Stimulated activated CD4-positive, alpha-beta T cell treated with anti-CD3 and anti-CD28 coated beads, Interleukin-1b, Interleukin-23, amount 100 ng/mL, for 4 hours (primary cell): ENCODE measurements at places on chromosomes 1 and 21.

DNA sequence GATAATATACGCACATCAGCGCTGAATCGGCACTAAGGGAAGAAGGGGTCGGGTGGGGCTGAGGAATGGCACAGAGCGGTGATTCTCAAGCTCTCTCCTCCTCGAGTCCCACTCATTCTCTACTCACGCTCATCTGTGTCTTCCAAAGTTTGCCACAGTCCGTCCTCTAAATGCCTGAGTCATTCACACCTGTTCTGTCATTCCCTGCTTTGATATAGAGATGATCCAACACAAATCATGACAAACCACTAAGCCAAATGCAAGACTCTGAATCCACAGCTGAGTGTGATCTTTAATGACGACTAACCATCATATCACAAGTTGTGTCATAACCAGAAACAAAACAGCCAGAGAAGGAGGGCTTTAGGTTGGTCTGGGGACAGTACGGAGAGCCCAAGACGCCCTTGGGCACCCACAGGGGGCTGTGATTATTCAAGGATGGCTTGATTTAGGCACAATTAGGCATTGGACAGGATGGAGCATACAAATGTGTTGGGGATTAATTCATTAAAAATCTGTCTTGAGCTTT lies 501.5 kb downstream of the KIF26B start:
- no peak for DNase-seq

GRCh38 chr1:245258271-245258920 lies 103.6 kb downstream of the KIF26B start:
- no peak for DNase-seq

DNA sequence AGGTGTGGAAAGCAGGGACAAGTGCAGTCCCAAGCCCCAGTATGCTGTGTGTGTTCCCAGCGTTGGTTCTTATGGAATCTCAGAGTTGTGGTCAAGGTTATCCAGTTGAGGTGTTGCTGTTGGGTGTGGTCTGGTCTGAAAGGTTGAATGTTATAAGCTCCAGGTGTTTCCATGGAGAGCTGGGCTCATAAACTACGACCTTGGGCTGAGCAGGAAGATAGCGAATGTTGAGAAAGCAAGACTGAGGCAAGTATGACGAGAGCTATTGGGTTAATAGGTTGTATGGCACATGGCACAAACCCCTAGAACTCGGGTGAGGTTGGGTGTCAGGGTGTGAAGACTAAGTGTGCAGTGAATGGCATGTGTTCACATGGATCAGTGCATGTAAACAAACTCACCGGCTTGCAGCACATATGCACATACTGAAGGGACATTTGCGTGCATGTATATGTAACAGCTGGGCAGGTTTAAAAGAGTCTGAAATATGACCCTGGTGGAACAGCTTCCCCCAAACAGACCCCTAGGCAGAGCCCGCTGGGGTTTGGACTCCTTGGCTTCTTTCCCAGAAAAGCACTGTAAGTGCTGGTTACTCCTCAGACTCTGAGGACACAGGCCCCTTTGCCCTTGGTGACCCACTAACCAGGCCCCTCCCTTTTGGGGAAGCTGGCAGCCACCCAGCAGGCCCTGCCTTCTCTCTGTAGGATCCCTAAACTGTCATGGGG lies 117.5 kb downstream of the NAV1 start:
- no peak for DNase-seq

DNA sequence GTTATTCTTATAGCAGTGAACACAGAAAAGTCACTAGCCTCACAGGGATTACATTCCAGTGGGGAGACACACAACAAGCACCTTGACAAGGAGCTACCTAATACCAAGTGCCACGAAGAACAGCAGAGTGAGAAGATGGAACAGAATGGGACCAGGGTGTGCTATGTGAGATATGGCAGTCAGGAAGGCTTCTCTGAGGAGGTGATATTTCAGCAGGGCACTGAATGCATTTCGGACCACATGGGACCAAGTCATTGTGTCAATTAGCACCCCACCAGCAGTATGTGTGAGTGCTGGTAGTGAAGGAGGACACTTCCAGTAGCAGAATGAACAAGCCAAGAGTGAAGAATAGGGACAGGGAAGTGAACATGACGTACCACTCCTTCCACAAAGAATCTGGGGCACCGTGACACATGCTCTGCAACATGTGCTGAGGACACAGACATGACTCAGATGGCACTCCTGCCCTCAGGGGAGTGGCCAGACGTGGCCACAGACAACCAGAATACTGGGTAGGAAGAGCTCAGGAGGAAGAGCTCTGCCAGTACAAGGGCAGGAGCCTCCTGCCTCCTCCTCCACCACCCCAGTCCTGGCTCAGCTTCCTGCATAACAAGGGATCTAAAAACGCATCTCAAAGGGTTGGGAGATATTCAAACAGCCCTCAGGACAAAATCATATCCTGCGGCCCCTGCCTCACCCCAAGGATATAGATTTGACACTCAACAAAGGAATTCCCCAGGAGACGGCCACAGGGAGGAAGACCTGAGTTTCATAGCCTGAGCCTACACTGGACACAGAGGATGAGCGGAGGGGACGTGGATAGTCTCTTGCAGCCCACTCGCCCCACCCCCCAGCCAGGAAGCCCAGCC lies 102.5 kb downstream of the TRABD2B start:
- DNase-seq = no peak

DNA sequence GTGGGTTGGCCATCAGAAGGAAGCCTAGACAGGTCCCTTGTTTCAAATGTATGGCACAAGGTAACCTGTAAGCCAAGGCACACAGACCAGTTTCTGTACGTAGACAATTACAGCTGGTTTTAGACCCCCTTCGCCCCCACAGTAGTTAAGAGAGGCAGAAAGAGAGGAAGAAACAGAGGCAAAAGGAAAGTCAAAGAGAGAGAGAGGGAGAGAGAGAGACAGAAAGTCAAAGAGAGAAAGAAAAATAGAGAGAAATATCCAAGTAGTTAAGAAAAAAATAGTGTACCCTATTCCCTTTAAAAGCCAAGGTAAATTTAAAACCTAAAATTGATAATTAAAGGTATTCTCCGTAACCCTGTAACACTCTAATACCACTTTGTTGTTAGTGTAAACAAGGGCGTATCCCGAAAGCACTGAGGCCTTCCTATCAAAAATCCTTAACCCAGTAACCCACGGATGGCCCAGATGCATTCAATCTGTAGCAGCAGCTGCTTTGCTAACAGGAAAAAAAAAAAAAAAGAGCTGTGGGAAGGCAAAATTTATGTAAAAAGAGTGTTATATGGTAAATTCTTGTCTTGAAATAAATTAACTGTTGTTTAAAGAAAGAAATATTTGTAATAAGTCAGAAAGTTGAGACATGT lies 49.4 kb downstream of the ADCY10 start:
- no peak for DNase-seq

DNA sequence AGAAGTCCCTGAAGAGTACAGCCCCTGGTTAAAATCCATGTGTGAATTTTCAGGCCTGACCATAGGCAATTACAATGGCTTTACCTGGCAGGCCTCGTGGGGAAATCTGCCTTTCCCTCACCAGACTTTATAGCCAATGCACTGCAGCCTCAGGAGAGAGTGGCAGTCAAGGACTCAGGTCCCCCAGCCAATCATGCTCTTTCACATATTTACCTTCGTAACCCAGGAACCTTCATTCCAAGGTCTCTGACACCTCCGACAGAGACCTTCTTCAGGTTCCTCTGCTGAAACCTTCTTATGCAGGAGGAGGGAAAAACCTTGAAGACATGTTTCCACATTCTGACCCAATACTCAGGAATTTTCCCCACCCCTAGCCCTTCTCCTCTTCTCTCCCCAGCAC lies 118.9 kb downstream of the FASLG start:
- no peak for DNase-seq

DNA sequence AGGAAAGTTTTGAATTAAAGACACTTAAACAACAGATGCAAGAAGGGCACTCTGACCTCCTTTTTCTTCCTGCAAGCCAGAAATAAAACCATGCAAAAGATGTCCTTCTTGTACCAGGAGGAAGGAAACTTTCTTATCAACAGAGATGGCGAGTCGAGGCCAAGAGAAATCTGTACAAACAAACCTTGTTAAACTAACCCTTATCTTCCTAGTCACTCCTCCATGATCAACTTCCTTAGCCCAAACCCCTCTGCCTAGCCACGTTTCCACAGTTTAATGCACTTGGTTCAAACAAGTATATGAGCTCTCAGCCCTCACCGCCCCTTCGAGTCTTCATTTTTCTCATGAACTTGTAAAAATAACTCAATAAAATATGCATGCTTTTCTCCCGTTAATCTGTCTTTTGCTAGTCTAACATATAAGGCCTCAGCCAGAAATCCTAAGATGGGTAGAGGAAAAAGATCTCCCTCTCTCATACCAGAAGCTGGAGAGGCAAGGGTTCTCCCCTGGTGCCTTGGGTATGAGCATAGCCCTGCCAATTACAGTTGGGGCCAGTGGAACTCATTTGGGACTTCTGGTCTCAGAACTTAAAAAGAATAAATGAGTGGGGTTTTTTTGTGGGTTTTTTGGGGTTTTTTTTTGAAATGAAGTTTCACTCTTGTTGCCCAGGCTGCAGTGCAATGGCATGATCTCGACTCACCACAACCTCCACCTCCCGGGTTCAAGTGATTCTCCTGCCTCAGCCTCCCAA lies 141.7 kb upstream of the SOD1 start:
- no peak for DNase-seq

- no peak for DNase-seq
Measured at GRCh38 chr1:16968372-16968771, 12.0 kb downstream of the MFAP2 start.

GRCh38 chr1:158037866-158038359 lies 44.5 kb downstream of the KIRREL1 start:
- no peak for DNase-seq

DNA sequence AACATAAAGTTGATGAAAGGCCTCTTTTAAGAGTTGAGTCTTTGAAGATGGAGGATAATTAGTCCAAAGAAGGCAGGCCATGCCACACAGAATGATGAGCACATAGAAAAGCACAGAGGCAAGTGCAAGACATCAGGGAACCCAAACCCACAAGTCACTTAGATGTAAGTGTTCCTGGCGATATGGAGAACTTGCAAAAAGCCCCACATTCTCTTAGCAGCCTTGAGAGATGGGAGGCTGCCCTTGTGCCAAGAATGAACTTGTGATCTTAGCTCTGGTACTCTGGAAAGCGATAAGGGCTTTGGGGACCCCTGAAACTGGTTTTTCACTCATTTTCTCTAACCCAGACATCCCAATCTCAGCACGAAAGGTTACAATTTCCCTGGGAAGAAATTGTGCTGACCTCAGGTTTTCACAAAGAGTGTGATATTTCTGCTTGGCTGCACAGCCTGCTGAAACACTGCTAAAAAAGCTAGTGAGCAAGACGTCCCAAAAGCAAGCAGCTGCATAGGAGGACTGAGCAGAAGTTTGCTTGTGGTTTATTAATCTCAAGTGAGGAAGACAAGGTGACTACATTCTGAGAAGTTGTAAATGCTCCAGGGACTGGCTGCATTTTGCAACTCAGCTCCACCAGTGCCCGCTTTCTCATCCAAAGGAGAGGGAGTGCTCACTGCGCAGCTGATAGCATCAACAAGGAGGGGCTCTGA lies 496.9 kb upstream of the CAMK1G start:
- no peak for DNase-seq

GRCh38 chr1:184986250-184986649 lies 11.9 kb upstream of the NIBAN1 start:
- DNase-seq = no peak

DNA sequence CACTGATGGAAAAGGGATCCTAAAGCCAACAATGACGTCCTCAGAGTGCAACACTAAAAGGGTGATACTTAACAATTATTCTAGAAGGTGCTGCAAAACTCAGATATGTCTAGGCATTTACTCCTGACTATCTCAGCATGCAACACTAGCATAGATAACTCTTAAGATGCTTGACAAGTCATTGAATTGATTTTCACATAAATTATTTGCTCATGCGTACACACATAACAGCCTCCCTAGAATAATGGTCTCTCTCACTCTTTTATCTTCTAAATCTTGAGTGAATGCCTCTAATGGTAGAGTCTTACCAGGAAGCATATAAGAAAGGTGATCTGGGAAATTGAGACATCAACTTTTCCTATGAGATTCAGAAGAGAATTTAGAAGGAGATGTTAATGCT lies 1283.7 kb downstream of the MRPL39 start:
- DNase-seq = no peak

DNA sequence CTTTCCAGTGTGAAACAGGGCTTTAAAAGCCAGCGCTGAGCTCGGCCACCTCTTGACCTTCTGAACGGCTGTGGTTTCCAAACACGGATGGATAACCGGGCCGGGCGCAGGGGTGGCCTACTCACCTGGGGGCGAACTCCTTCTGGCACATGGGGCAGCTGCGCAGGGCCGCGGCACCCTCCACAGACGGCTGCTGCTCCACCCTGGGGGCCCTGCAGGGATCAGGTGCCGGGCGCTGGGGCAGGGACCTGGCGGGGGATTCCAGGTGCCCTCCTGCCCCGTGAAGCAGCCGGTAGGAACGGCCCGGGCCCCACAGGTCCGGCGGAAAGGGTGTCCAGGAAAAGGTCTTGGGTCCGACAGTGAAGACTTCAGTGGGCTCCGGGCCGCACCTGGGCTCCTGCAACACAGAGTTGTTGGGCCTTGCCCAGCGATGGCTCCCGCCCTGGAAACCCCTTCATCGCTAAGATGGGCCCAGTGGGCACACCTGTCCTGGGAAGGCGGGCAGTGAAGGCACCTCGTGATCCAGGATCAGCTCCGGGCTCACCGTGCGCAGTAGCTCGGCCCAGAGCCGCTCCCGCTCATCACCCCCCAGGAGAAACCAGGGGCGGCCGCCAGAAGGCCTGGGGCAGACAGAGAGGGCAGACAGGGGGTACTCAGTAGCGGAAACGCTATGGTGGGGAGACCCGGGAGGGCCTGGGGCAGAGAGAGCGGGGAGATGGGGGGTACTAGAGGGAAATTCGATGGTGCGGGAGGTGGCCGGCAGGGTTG lies 874 bp downstream of the FAAP20 start:
- no peak for DNase-seq

- DNase-seq = no peak
Measured at GRCh38 chr1:115922801-115923200, 53.5 kb upstream of the SLC22A15 start.

DNA sequence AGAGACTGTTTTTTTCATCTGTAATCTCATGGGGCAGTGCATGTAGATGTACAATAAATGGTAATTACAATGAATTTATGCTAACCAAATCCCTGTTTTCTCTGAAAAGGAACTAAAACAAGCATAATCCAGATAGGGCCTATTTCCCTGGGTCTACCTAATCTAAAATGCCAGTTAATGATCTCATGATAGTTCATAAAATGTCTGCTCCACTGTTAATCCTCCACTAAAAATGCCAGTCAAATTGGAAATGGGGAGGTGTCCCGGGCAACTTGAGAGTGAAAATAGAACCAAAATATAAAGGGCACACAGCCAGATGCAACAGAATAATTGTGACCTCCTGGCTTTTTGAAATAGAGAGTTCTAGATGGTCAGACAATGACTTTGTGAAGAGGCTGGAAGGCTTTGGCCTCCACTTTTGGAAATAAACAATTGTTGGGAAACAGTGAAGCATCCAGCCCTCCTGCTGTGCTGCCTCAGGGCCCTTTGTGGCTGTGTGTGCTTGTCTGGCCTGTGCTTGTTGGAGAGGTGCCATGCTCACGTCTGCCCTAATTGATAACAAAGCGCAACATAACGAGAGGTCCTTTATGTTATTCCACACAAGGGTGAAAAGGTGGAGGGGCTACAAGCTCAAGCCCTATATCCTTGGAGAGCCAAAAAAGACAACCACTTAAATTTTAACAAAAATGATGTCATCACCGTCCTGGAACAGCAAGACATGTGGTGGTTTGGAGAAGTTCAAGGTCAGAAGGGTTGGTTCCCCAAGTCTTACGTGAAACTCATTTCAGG lies 97.7 kb downstream of the ATP5PO start:
- DNase-seq = no peak

GRCh38 chr1:156508205-156508954 lies 7.8 kb upstream of the MEF2D start:
- DNase-seq = no peak

GRCh38 chr1:227886503-227886961 lies 61.2 kb downstream of the WNT9A start:
- DNase-seq = no peak
